Muscle of back (tissue), 13 donors: ENCODE measurements at places on chromosomes 1 and 21. TPM values are rescaled to one million over a fixed set of nuclear protein-coding genes. Genes with fewer than 3 reads are reported as not detected.

The C1orf185 gene
- polyA plus RNA-seq: not detected

The NHLH1 gene
- polyA plus RNA-seq: 0.23 TPM

The ITLN2 gene
- not detected for polyA plus RNA-seq

The ATP6V1G3 gene
- polyA plus RNA-seq: not detected

The HPCA gene
- polyA plus RNA-seq: 0.20 TPM

The S100A13 gene
- polyA plus RNA-seq: 55.3 TPM

The B3GALT2 gene
- 8.6 TPM for polyA plus RNA-seq
